ENCODE measurements at places on chromosomes 4 and X.

DNA sequence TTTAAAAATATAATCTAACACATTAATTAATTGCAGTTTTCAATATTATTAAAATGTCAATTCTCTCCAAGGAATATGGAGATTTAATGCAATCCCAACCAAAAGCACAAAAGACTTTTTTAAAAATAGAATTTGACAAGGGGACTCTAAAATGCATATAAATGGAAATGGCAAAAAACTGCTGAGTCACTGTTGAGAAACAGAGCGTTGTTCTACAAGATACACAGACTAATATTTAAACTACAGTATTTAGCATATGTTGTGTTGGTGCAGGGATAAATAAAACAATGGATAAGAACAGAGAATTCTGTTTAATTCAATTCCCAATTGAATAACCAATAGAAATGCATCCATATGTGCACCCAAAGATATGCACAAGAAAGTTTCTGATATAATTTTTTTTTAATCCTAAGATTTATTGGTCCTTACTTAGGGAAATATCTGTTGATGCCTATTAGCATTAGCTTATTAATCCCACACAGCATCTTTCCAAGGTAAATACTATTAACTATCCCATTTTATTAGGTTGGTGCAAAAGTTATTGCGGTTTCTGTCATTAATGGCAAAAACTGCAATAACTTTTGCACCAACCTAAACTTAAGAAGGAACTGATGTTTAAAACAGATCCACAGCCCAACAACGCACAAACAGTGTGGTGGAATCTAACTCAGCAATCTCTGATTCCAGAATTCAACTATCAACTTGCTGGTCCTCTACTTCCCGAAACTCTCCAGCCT is 86.8 kb upstream of the VEGFC start:
- DNase-seq: no peak

DNA sequence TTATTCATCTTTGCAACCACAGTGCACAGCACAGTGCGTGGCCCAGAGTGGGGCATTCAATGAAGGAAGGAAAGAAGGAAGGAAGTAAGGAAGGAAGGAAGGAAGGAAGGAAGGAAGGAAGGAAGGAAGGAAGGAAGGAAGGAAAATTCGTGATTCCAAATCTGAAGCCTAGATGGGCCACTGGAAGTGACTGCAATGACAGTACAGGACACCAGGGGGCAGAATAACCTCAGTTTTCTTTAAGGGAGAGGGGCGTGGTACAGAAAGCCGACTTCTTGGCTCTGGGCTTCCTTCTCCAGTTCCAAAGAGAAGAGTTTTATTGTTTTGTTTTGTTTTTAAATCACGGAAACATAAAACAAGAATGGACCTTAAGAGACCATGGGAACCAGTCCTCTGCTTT is 47.8 kb downstream of the APLN start:
- no peak for DNase-seq

- DNase-seq: no peak
These were observed 74.0 kb upstream of the VMA21 start for GRCh38 chrX:151323054-151323453.

DNA sequence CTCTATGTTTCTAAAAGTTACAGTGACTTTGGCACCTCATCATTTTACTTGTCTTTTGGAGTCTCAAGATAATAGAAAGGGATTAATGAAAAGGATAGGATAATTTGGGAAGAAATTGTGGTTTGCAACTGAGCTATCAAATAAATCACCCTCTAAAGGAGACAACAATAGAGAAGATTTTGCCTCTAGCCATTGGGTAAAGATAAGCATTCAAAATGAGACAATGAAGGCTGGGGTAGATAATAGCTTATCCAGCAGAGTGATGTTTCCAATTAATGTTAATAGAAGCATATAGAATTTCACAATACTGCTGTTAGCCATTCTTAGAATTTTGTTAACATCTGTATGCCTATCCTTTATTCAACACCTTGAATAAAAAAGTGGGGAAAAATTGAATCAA is 1177.6 kb downstream of the ADGRL3 start:
- DNase-seq: no peak

- DNase-seq: no peak
These were observed 3.8 kb downstream of the PLAC1 start for GRCh38 chrX:134654398-134655012.

DNA sequence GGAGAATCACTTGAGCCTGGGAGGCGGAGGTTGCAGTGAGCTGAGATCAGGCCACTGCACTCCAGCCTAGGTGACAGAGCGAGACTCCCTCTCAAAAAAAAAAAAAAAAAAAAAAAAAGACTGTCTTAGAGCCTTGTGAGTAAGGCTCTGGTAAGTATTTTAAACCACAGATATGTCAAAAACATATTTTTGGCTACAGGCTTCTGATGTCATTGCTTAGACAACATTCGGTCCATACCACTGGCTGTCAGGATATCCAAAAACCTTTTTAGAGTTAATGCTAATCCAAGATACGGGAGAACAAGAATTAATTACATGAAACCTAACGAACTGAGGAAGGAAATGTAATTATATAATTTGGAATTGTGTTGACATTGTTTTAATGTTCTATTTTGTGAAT is 999.5 kb upstream of the PABPC4L start:
- no peak for DNase-seq

DNA sequence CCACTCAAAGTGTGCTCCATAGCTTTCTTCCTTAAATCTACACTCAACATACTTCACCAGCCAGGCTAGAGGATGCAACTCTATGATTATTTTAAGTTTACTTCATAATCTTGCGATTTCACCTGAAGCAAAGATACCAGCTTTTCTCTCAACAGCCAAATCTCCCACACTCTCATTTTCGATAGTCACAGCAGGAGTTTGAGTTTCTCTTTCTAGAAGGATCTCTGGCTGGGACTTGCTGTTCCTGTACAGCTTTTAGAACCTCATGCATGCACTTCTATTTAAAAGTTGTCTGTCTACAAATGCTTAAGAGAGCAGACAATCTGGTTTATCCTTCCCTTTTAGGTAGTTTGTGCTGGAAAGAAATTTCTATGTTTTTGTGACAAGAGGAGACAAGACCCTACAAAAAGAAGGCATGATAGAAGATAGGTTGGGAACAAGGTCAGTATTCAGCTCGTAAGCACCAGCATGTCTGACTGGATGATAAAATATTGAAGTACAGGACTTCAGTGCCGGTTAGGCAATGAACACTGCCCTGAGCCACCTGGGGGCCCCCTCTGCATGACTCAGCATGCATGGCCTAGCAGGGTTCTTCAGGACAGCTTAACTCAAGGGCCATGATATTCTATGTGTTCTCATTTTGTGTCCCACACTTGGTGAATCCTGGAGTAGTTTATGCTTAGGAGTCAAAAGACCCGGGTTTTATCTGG is 65.6 kb downstream of the ATXN3L start:
- DNase-seq: no peak

DNA sequence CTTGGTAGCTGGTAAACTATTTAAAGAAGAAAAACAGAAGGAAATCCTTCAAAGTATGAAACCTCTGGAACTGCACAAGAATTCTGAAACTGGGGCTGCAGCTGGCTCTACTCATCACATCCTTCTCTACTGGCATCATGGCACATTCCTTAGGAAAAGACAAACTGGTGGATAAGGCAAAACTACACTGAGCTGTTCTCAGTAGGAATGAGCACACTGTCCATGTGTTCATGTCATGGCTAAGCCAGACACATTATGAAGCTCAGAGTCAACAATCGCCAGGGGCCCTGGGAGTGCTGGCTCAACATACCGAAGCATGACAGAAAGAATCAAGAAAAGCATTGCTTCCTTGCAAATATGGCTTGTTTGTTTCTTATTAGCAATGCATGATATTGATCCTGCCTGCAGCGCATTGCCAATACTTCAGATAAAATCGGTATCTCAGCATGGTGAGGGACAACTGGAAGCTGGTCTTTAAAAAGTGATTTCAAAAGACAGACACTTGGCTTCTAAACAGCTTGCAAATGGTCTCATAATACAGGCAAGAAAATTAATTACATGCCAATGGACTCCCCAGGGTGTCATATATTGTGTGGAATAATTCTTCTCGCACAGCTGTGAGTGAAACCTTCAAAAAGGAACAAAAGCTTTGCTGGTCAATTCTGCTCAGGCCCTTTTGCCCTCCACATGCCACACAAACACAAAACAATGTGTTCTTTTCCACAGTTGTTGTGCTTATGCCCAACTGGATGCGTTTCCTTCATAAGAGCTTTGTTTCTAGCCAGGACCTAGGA is 300.2 kb upstream of the VCX start:
- no peak for DNase-seq

GRCh38 chr4:39668887-39669286 is 29.0 kb upstream of the UBE2K start:
- DNase-seq: no peak
